CD14-positive monocyte (primary cell): ENCODE measurements at places on chromosomes 1 and 21.

DNA sequence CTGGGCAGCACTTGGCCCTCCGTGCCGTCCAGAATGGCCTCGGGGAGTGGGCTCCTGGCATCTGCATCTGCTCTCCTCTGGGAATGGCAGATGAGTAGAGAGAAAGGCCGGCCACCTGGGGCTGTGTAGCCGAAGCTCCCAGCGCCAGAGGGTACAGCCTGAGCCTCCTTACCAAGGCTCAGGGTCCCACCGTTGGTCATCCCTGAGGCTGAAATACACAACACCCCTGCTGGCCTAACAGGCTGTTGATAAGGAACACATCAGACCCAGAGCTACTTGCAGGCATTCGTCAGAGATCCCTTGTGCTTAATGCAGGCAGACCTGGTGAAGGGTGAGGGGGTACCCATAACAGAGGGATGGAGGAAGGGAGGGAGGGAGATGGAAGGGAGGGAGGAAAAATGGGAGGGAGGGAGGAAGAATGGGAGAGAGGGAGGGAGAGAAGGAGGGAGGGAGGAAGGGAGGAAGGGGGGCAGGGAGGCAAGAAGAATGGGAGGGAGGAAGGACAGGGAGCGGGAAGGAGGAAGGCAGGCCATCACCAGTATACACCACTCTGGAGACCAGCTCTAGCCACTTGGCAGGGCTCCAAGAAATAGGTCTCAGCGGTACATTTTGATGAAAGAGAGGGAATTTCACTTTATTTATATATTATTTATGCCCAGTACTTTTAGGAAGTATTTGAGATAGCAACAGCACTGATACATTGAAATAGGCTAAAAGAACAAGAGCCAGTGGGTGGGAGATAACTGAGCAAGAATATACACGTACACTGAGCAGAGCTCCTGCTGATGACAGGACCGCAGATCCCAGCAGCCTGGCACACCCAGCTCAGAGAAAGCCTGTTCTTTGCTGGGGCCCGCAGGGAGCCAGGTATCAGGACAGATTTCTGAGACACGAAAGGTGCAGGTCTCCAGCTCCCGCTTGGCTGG, 315.0 kb upstream of the VAMP3 start:
- H3K27ac ChIP-seq = no peak overlapping the region
- DNase-seq = no peak
- no peaks in the 10 kb centered on the region for H3K27me3 ChIP-seq
- no peak overlapping the region for H3K4me3 ChIP-seq

GRCh38 chr1:183328371-183328770, 89.8 kb downstream of the NMNAT2 start:
- no peak overlapping the region for H3K4me3 ChIP-seq
- no peaks in the 10 kb centered on the region for H3K4me1 ChIP-seq
- DNase-seq = no peak

GRCh38 chr1:17755120-17755519, at the start of gene ACTL8:
Gene ACTL8, plus strand, starts transcription at chr1:17755333. Its CDS starts 67,676 bp downstream, at chr1:17823009.
- no peak within 1 kb of the TSS for H3K4me3 ChIP-seq
- H3K27me3 ChIP-seq = no peaks in the 10 kb centered on the region
- no peak for DNase-seq
- H3K4me1 ChIP-seq = no peaks in the 10 kb centered on the region
- H3K36me3 ChIP-seq = no peaks in the 10 kb centered on the region
- no peak within 1 kb of the TSS for H3K27ac ChIP-seq

DNA sequence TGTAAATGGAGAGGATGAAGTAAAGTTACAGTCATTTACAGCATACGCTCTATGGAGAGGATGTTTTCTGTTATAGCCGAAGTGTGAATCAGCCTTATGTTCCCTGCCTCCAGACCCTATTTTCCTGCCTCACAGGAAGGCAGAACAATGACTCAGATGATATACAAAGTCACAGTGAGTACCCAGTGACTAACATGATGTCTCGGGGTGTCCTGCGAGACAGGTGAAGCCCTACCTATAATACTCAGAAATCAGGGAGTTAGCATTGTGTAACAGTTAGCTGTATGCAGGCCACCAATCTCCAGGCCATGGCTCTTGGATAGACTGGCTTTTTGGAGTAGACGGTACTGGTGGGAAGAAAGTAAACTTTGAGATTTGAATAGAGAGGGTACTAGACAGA, 55.6 kb upstream of the FBXO28 start:
- H3K4me3 ChIP-seq = no peak overlapping the region
- no peaks in the 10 kb centered on the region for H3K27me3 ChIP-seq
- no peaks in the 10 kb centered on the region for H3K36me3 ChIP-seq
- H3K27ac ChIP-seq = no peak overlapping the region
- no peaks in the 10 kb centered on the region for H3K4me1 ChIP-seq

GRCh38 chr1:19734472-19734999, 65.2 kb downstream of the TMCO4 start:
- no peaks in the 10 kb centered on the region for H3K4me1 ChIP-seq
- no peaks in the 10 kb centered on the region for H3K27me3 ChIP-seq
- H3K36me3 ChIP-seq = peaks cover 17% of the 10 kb centered on the region
- no peak for DNase-seq
- H3K27ac ChIP-seq = no peak overlapping the region

DNA sequence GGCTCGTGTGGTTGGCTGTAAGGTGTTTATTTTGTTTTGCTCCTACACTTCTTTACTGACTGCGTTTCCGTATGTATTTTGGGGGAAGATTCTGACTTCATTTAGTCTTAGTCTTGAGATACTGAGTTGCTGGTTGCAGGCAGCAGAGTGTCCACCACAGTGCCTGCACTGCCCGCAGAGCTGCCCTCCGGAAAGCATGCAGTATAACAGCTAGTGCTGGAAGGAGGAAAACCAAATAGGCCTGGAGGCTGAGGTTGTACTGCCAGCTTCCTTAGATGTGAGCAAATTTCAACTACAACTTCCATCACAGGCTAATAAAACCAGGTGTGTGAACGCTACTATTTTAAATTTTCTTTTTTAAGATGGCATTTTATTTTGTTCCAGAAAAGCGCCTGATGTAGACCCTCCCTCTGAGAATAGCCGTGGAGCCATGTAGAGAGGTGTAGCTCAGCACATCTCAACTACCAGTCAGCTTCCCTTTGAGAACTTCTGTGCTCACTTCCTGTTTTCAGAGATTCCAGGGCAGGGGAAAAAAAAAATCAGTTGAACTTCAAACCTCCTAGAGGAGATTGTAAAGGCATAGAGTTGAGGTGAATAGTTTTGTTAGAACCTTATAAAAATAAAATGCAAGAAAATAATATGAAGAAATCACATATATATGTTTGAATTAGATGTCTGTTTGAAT, 17.6 kb downstream of the LMO4 start:
- no peak overlapping the region for H3K27ac ChIP-seq
- no peak overlapping the region for H3K4me3 ChIP-seq
- peak; percentile 10 for DNase-seq
- no peaks in the 10 kb centered on the region for H3K4me1 ChIP-seq
- H3K27me3 ChIP-seq = no peaks in the 10 kb centered on the region

DNA sequence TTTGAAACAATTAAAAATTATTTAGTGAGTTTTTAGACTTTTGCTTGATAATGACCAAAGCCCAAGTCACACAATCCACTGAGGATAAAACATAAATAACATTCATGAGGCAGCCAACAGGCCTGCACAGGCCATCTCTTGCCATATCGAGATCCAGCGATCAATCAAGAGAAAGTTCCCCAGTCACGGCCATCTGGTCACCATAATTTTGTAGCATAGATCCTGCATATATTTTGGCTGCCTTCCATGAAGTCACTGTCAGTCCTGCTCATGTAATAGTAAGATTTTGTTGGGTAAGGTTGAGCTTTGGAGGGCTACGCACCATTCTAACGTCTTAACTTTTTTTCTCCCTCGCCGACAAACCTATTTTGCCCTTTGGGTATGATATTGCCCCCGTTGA, 17.5 kb downstream of the KPNA6 start:
- H3K36me3 ChIP-seq = no peaks in the 10 kb centered on the region
- no peak for DNase-seq
- H3K27ac ChIP-seq = no peak overlapping the region
- no peaks in the 10 kb centered on the region for H3K27me3 ChIP-seq
